ENCODE measurements at places on chromosomes 3 and 15.

- no peak for DNase-seq
Measured at GRCh38 chr3:155018621-155019330, 61.3 kb upstream of the MME start.

- DNase-seq: no peak
Measured at GRCh38 chr3:196666001-196666867, 26.7 kb downstream of the NRROS start.

DNA sequence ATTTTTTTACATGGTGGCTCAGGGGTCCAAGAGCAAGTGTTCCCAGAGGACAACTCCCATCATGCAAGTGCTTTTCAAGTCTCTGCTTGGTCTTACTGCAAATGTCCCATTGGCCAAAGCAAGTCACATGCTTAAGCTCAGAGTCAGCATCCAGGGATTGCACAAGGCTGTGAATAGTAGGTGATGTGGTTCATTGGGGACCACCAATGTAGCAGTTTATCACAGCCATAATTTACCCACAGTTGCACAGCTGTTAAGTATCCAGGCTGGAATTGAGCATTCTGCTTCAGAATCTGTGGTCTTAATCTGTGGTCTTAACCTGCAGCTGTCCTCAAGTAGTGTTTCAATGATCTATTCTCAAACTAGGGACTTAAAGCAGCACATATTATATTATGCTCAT lies 71.4 kb upstream of the PLCL2 start:
- DNase-seq: no peak

DNA sequence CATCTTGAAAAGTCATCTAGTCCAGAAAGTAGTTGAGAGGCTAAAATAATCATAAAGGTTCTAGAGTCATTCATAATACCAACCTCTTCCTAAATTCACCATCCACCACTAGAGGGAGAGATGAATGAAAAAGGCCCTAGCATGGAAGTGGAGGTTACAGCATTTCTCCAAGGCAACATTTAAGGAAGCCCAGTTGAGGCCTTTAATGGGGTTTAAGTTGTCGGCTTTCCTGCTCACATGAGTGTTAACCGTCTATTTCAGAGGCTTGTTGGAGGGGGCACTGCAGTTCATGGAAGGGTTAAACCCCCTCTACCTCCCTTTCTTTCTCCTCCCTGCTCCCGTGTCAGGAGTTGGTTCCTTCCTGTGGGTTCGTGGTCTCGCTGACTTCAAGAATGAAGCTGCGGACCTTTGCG lies 3.8 kb upstream of the SLCO3A1 start:
- DNase-seq: no peak

- DNase-seq: no peak
Measured at GRCh38 chr15:37940876-37941275, 6.4 kb downstream of the TMCO5A start.

DNA sequence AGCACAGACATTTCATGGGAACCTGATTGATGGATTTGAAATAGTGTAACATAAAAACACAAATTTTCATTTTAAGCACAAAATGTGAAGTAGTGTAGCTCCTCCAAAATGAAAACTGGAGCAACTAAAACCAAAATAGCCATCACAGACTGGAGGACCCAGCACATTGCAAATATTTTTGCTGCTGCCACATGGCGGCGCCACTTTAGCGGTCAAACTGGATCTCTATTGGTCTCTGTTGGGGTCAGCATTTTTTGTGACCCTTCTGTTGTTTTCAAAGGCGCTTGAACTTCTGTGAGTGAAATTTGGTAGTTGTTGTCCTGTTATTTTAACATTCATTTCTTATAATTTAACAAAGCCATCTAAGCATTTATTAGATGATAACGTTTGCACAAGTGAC lies 259.9 kb downstream of the IL20RB start:
- DNase-seq: peak; percentile 40

DNA sequence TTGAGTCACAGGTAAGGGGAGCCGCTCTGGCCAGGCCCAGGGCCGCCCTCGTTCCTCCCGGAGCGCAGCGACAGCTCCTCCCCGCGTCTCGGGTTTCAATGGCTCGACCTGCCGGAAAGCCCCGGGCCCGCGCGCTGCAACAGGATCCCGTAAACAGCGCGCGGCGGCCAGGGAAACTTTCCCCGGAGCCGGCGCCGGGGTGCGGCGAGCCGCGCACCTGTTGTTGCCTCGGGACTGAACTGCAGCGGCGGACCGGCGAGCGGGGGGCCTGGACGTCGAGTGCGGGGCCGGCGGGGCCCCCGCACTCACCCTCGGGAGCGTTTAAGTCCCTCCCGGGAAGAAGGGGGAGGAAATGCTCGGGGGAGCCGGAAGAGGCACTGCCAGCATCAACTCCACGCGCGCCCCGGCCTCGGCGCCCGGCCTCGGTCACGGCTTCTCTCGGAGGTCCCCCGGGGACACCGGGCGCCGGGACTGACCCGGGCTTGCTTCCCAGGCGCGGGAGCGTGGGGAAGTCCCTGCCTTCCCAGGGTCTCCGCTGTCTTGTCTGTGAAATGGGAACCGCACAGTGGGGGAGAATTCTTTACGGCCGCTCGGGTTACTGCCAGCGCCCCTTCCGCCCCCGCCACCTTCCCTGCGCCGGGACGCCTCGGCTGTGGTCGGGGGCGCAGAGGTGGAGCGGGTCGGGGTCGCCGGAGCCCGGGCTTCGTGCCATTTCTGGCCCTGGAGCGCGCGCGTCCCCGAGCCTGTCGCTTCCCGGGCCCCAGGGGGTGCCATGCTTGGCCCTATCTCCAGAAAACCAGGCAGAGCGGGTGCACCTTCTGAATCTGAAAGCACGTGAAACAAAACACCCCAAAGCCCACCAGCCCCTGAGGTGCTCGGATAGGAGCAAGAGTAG lies 7.5 kb upstream of the PGPEP1L start:
- DNase-seq: peak; percentile 62

DNA sequence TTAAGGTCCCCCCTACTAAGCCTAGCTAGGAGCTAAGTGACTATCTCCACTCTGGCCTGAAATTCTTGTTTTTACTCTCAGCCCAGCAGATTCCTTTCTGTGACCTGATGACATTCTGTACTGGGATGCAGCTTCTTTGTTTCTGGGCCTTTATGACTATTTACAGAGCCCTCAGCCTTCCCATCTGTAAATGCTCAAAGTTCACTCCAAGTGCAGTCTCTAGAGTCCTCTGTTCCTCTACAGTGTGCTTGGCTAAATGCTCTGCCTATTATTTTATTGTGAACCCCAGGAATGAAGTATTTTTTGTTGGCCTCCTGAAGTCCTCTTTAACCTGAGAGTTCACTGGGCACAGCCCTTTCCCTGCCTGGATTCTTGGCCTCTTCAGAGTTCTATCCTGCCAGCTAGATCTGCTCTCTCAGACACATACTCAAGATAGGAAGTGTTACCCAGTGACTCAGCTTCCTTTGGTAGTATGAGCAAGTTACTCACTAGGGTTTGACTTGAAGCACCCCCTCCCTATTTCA lies 278.1 kb upstream of the P2RY1 start:
- no peak for DNase-seq

GRCh38 chr3:9405756-9406155 lies 8.3 kb downstream of the SETD5 start:
- no peak for DNase-seq

- DNase-seq: no peak
Measured at GRCh38 chr3:113117511-113118234, 93.7 kb upstream of the BOC start.

- no peak for DNase-seq
Measured at GRCh38 chr3:14398797-14399106, 3.7 kb upstream of the SLC6A6 start.

- no peak for DNase-seq
Measured at GRCh38 chr3:14514323-14514720, 25.8 kb downstream of the GRIP2 start.

DNA sequence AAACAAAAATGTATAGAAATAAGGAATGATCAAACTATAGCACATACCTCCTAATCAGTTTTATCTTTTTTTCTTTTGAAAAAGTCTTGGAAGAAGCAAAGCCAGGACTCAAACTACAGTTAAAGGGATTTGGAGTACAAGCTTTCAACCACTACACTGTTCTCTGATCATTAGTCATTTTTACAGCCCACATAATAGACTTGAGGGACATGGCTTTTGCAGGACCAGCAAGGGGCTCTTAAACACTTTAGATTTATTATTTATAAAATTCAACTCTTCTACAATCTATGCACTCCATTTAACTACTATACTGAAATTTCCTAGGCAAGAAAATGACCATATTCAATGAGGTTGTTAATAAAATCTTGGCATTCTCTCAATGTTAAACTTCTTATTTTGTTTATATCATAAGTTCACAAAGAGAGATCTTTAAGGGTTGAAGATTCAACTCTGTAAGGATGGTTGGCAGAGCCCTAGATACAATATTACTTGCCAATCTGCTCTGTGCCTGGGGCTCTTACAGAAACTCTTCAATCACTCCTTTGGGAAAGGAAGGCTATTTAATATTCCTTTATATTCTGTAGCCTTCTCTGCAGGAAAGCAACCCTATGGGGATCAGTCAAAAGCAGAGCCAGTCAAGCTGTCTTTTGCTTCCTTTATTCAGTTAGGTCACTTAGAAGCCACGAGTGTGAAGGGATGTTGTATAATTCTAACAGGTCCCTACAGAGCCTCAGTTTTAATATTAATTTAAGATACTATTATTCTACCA lies 557.7 kb upstream of the SGO1 start:
- DNase-seq: no peak

DNA sequence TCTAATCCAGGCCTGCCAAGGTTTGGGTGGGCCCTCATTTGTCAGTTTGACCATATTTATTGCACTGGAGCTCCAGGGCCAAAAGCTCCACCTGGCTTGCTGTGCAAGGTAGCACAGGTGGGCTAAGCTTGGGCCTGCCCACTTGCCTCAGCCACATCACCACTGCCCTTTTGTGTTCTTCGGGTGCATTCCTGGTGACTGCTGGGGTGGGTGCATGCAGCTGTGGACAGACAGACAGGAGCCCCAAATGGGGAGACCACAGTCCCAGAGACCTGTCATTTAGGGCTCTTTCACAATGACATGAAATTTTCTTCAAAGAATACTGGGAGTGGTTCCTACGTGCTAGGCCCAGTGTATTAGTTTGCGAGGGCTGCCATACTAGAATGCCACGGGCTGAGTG lies 2.7 kb downstream of the MESP2 start:
- no peak for DNase-seq

DNA sequence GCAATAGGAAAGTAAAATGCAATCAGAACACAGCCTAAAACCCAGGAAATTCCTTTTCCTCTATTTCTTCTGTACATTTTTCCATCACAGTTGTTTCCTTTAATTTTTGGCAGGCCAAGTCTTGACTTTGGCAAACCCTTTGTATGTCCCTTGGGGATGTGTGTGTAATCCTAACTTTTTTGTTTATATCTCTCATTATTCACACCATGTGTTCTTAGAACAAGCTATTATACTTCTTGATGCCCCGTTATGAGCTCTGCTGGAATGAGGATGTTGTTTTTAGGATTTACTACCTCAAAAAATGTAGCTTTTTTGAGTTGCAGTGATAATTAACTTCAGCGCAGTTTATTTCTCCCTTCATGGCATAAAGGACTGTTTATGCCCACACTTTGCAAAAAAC lies 123.4 kb downstream of the ABI3BP start:
- no peak for DNase-seq

- DNase-seq: no peak
Measured at GRCh38 chr3:103127737-103128136, 692.9 kb downstream of the ZPLD1 start.

GRCh38 chr15:87871258-87871681 lies 385.3 kb downstream of the NTRK3 start:
- no peak for DNase-seq

GRCh38 chr3:63202529-63202928 lies 75.6 kb upstream of the SYNPR start:
- no peak for DNase-seq

GRCh38 chr3:150077581-150078247 lies 107.0 kb upstream of the PFN2 start:
- no peak for DNase-seq

GRCh38 chr15:70602834-70603560 lies 160.4 kb downstream of the UACA start:
- DNase-seq: no peak

DNA sequence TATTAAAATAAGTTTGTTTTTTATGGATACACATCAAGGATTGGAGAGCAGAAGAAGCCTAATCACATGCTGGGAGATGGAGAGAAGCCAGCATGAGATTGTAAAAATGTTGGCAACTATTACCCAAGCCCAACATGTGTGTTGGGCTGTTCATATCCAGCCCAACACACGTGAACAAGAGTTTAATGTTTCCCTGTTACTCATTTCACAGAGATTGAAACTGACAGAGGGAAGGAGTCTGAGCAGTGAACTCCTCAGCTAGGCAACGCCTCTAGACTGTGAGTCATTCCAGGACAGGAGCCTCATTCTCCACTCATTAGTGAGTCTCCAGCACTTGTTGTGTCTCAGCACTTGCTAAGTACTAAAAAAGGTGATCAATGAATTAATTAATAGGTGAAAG lies 43.2 kb upstream of the CMSS1 start:
- DNase-seq: no peak

DNA sequence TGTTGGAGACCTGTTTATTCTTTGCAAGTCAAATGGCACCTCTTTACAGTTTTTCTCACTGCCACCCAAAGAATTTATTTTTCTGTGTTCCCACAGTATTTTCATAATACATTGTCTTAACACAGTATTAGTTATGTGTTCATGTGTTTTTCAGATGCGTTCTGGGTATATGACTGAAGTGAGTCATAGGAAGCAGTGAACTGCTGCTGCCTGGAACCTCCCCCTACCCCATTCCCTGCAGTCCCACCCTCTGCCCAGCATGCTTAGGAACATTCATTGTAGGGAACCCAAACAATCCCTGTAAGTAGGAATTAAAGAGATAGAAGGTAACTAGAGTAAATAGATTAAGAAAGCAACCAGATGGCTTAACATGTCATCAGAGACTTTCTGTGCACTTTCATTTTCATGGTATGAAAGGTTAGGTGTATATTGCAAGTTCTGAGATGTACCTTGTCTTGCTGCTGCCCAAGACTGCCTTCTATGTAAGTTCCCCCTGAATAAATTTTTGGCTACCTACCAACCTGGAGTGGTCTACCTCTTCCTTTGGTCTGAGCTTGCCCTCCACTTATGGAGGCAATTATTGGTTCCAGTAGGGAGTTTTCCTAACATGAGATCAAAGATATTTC lies 21.9 kb upstream of the SQOR start:
- DNase-seq: no peak

DNA sequence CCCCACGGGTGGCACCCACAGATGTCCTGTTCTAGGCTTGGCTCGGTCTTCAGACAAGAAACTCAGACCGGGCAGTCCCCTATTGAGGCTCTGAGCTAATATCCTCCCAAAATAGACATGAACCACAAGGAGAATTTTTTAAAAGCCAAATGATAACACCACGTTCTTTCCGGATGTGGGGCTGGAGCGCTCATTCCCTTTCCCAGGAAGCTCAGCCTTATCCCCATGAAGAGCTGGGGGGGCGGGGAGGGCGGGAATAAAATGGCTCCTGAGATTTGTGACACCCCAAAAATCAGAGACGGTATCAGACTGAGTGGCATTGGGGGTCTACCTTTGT lies 1.1 kb downstream of the SLC6A1 start:
- no peak for DNase-seq

DNA sequence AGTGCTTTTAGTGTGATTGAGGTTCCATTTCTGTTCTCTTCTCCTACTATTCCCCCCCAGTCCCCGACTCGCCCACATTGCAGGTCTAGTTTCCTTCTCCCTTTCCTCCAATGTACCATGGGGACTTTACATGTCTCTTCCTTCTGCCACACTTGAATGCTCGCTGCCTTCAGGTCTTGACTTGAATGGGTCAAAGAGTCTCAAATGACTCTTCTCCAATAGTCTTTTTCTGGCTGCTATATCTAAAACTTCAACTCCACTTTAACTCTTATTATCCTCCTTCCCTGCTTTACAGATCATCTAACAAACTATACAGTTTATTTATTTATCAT lies 213.9 kb upstream of the SLC2A2 start:
- DNase-seq: no peak
